SJSA1 (cell line): ENCODE measurements at places on chromosomes 1 and 21. TPM values are rescaled to one million over a fixed set of nuclear protein-coding genes. Genes with fewer than 3 reads are reported as not detected.

DNA sequence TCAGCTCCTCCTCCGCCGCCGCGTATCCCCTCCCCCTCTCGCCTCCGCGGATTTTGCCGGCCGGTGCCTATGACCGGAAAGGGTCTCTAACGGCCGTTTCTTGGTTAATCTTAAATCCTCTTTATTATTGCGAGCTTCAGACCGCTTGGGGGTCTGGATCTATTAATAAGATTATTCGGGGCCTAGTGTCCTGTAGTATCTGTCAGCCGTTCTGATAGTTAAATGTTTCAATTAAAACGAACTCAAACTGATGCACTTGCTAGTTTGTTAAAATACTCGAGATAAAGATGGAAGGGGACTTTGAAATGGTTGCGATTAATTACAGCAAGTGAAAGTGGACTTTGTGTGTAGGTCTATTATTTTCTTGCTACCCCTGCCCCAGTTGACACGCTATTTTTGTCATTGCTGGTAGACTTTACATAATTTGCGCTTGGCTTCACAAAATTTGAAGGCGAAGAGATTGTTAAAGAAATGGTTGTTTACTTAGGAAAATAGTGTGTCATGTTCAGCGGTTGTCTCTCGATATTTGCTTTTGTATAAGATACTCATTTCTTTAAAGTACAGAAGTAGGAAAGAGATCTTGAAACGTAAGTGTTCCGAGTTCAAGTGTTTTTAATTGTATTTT lies 779 bp downstream of the SON start:
- DNase-seq: peak; percentile 76

DNA sequence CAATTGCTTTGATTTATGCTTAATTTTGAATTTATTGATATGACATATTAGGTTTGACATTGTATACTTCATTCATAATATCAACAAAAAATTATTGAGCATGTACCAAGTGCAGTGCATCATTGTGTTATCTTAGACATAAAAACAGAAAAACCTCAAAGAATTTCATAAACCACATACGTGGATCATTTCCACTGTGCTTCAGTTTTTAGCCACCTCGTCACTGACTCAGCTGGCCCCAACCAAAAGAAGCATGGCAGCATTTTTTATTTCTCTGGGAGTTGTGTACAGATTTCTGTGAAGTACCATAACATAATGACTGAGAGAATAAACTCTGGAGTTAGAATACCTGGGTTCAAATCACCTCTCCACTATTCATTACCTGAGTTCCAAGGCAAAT lies 95.6 kb upstream of the C1orf87 start:
- no peak for DNase-seq

GRCh38 chr1:170215072-170215885 lies 69.5 kb downstream of the NTMT2 start:
- no peak for DNase-seq

- peak; percentile 62 for DNase-seq
Measured at GRCh38 chr1:68231627-68232288, 565 bp downstream of the WLS start.

GRCh38 chr1:37656026-37656425 lies 21.3 kb upstream of the RSPO1 start:
- no peak for DNase-seq

GRCh38 chr1:168601051-168601450 lies 24.6 kb downstream of the XCL1 start:
- no peak for DNase-seq

DNA sequence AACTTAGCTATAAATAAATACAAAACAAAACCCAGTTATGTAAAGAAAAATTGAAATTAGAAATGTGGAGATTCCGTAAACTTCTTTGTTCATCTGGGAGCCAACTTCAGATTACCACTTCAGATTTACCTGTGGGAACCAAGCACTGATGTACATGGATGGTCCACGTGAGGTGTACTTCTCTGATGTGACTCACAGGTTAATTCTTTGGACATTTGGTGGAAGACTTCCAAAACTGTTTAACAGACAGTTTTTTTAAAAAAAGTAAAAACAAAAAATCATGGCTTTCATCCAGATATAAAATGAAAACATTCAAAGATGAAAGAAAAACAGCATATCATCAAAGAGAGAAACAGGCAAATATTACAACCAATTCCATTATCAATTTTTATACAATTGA lies 92.0 kb downstream of the MAST2 start:
- DNase-seq: no peak

- no peak for DNase-seq
Measured at GRCh38 chr21:15164678-15165303, 100.0 kb upstream of the NRIP1 start.

- no peak for DNase-seq
Measured at GRCh38 chr21:45152265-45152746, 77.9 kb downstream of the ADARB1 start.

GRCh38 chr1:238248356-238248755 lies 357.6 kb upstream of the ZP4 start:
- no peak for DNase-seq

DNA sequence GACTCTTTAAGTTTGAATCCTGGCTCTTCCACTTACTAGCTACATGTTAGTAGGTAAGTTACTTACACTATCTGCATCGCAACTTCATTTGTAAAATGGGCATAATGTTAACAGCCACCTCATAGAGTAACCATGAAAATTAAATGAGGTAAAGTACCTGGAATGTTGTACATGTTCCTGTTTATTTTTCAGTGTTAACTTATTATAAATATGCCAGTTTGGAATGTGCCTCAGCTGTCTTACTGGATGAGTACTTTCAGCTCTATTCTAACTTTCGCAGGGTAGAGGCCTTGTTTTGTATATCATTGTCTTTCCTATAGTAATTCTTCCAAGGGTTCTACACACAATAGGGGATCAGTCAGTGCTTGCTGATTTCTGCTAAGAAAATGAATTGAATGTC lies 167.4 kb downstream of the DUSP10 start:
- DNase-seq: no peak

DNA sequence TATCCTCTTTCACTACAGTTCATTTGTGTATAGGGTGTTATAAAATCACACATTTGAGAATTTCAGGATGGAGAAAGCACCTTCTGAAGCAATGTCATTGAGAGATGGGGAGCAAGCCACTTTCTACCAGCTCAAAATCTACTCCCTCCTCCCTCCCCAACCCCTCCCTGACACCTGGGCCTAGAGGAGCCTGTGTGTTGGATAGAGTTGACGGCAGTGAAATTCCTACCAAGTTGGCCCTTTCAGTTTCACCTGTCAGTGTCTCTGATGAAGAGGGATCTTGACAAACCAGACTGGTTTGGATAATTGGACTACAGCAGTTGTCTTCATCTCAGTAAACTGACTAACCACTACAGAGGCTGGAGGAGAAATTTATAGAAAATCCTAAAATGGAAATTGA lies 125.0 kb upstream of the HOOK1 start:
- no peak for DNase-seq

- DNase-seq: peak; percentile 98
Measured at GRCh38 chr1:205301205-205301821, 20.2 kb downstream of the NUAK2 start.

GRCh38 chr1:58769809-58770320 lies 14.0 kb downstream of the JUN start:
- DNase-seq: no peak

HSPA6 gene
- 0.06 and 0.18 TPM in 2 replicates for total RNA-seq

OR2M3 gene
- not detected in 2 replicates for total RNA-seq

CYP4A11 gene
- total RNA-seq: not detected in 2 replicates

DAB1 gene
- not detected in 2 replicates for total RNA-seq

ANGPTL1 gene
- total RNA-seq: 0.13 TPM in 1 of 2 replicates, not detected in the other

NGF gene
- total RNA-seq: 1.3 and 6.0 TPM in 2 replicates

AKT3 gene
- 33.7 and 55.0 TPM in 2 replicates for total RNA-seq

PGBD5 gene
- 1.3 TPM in 1 of 2 replicates, not detected in the other for total RNA-seq
